ENCODE measurements at places on chromosomes 5 and 9. TPM values are rescaled to one million over a fixed set of nuclear protein-coding genes. Genes with fewer than 3 reads are reported as not detected.

GRCh38 chr5:24909210-24909609 lies 264.4 kb upstream of the CDH10 start:
- H3K4me1 ChIP-seq = no peaks in the 10 kb centered on the region
- H3K4me3 ChIP-seq = no peak overlapping the region
- H3K36me3 ChIP-seq = no peaks in the 10 kb centered on the region
- no peak overlapping the region for H3K27ac ChIP-seq

GRCh38 chr9:132995879-132996278 lies 17.4 kb downstream of the GFI1B start:
- DNase-seq = no peak
- peaks cover 25% of the 10 kb centered on the region for H3K4me1 ChIP-seq
- no peaks in the 10 kb centered on the region for H3K27me3 ChIP-seq
- no peak overlapping the region for H3K27ac ChIP-seq
- H3K4me3 ChIP-seq = no peak overlapping the region
- no peaks in the 10 kb centered on the region for H3K36me3 ChIP-seq

- H3K27ac ChIP-seq = no peak overlapping the region
- peaks cover 30% of the 10 kb centered on the region for H3K4me1 ChIP-seq
- H3K27me3 ChIP-seq = no peaks in the 10 kb centered on the region
- H3K4me3 ChIP-seq = no peak overlapping the region
Observed at GRCh38 chr9:126334721-126335621, 8.3 kb downstream of the MVB12B start.

DNA sequence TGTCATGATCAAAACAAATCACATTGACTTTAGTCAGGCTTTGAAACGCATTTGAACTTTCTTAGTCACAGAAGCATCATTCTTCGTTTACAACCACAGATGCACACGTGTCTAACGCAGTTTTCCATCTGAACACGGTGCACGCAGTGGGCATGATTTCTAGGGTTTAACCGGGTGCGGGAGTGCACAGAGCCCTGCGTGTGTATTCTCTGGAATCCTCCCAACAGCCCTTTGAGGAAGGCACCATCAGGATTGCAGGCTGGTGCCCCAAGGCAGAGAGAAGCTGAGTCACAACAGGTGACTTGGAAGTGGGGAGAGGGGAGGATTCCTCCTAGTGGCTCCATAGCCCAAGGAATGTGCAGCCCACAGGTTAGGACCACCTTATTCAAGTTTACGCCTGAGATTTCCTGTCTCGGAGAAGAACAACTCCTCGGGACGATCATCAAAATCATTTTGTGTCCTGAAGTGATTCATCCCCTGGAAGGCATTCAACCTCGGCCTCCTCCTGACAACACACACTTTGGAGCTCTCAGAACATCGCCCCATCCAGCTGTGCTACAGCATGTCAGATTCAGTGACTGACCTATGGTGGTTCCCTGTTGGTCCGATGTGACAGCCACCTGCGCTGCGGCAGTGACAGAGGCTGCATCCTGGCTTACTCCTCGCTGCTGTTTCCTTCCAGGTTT lies 13.1 kb downstream of the ROPN1L start:
- H3K27ac ChIP-seq = no peak overlapping the region
- H3K4me3 ChIP-seq = no peak overlapping the region
- DNase-seq = no peak
- peaks cover 10% of the 10 kb centered on the region for H3K4me1 ChIP-seq
- no peaks in the 10 kb centered on the region for H3K36me3 ChIP-seq

DNA sequence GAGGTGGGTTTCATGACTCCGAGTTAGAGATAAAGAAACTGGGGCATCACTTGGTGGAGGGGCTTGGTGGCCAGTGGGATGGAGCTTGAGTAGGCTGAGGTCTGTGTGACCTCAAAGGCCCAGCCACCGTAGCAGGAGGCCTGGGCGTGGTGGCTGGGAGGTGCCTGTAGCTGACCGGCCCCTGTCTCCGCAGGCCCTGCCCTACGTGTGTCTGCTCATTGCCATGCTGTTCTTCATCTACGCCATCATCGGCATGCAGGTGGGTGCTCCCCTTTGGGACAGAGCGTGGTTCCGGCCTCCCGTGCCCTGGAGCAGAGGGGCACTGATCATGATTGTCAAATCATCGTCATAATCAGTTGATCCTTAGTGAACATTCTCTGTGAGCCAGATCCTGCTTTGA lies 196.2 kb downstream of the CACNA1B start:
- no peak for DNase-seq
- no peak overlapping the region for H3K4me3 ChIP-seq
- H3K27ac ChIP-seq = no peak overlapping the region
- H3K27me3 ChIP-seq = peaks cover 9% of the 10 kb centered on the region
- H3K4me1 ChIP-seq = no peaks in the 10 kb centered on the region

- DNase-seq = peak; percentile 95
- peaks cover 65% of the 10 kb centered on the region for H3K4me1 ChIP-seq
- peak overlapping the region; percentile 76 for H3K4me3 ChIP-seq
- H3K27me3 ChIP-seq = no peaks in the 10 kb centered on the region
Observed at GRCh38 chr5:159412284-159413046, 82.2 kb upstream of the IL12B start.

DNA sequence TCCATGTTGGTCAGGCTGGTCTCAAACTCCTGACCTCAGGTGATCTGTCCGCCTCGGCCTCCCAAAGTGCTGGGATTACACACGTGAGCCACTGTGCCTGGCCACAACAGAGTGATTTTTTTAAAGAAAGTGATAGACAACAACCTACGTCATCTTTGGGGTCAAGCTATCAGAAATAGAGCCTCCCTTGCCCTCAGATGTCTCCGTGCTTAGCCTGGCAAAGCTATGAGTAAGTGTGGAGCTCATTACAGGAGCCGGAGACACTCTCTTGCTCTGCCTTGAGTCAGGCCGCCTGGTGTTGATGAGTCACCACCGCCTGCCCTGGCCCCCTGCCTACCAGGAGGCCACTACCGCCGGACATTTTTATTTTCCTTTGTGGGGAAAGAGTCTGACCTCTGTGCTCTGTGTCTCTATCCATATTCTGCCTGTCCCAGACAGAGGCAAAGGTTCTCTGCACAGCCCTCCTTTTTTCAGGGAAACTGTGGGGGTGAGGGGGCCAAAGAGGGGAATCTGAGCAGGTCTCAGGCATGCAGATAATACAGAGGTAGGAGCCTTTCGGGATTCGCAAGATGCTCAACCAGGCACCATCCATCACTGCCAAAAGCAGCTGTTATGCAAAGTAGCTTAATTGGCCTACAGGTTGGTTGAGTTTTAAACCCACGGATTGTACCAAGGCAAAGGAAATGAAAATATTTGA lies 123.7 kb upstream of the CPEB4 start:
- H3K27ac ChIP-seq = no peak overlapping the region
- H3K4me1 ChIP-seq = no peaks in the 10 kb centered on the region
- H3K36me3 ChIP-seq = no peaks in the 10 kb centered on the region
- peaks cover 8% of the 10 kb centered on the region for H3K27me3 ChIP-seq

DNA sequence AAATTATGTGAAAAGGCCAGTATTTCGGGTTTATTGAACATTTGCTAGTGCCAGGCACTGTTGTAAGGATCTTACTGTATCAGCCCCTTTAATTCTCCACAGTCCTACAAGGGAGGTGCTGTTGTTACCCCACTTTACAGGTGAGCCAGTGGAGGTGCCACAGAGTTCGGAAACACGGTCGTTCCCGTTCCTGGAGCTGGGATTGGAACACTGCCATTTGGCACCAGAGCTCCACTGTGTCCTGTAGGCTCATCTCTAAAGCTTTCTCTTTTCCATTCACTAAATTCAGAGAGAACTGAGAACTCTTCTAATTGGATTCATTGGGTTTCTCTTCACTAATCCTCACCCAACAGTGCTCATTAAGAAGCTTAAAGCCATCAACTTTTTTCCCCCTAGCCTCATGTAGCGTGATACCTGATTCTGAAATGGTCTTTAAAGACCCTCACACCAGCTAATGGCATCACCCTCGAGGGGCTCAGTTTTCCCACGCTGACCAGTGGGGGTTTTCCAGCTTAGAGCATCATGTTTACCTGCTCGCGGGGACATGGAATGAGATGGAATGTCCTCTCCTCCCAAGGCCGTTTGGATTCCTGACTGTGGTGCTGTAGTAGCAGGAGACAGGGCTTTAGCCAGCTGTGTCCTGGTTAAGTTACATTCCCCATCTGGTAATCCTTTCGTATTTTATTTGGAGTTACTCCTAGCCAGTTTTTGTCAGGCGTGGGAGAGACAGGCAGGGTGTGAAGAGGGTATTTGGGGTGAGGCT lies 5.8 kb downstream of the ERGIC1 start:
- no peak overlapping the region for H3K27ac ChIP-seq
- H3K4me3 ChIP-seq = no peak overlapping the region
- no peak for DNase-seq
- H3K36me3 ChIP-seq = no peaks in the 10 kb centered on the region

DNA sequence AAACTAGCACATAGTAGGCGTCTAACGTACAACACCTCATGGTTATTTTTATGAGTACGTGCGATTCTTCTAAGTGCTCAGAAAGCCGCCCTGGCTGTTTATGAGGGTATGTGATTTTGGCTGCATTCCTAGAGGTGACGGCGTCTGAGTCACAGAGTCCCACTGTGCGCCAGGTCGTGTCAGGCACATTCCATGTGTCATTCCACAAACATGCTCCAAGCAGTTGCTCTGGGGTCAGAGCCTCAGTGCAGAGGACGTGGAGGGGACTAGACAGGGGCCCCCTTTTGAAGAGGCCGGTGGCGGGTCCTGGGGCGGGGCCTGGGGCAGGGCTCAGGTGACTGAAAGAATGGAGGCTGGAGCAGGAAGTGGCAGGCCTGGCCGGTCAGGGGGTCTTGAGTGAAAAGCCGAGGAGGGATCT lies 51.9 kb downstream of the NEK6 start:
- H3K4me1 ChIP-seq = peaks cover 17% of the 10 kb centered on the region
- no peak overlapping the region for H3K4me3 ChIP-seq
- DNase-seq = no peak
- no peaks in the 10 kb centered on the region for H3K36me3 ChIP-seq

- no peak overlapping the region for H3K4me3 ChIP-seq
- H3K36me3 ChIP-seq = no peaks in the 10 kb centered on the region
- H3K4me1 ChIP-seq = no peaks in the 10 kb centered on the region
Observed at GRCh38 chr9:98765256-98765655, 31.1 kb downstream of the ANKS6 start.

- no peak overlapping the region for H3K4me3 ChIP-seq
- DNase-seq = peak; percentile 51
- H3K36me3 ChIP-seq = no peaks in the 10 kb centered on the region
- peaks cover 14% of the 10 kb centered on the region for H3K27me3 ChIP-seq
Observed at GRCh38 chr5:2169850-2170760, 287.4 kb upstream of the IRX4 start.

DNA sequence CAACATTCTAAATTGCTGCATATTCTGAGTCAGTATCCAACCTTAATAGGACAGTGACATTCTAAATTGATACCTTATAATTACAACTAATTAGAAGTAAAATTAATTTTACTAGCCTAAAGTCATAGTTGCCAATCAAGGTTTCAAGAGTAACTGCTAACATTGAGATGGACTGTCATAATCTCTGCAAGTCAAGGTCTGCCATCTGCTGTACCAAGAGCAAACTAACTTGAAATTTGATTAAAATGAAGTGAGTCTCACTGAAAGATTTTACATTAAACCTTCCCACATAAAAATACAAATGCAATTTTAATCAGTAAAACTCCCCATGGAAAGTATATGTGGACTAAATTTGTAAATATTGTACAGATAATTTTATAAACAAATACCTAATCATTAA lies 235.3 kb downstream of the PRDM9 start:
- no peak overlapping the region for H3K4me3 ChIP-seq
- DNase-seq = no peak
- H3K4me1 ChIP-seq = no peaks in the 10 kb centered on the region
- no peaks in the 10 kb centered on the region for H3K36me3 ChIP-seq
- H3K27ac ChIP-seq = no peak overlapping the region
- H3K27me3 ChIP-seq = no peaks in the 10 kb centered on the region

DNA sequence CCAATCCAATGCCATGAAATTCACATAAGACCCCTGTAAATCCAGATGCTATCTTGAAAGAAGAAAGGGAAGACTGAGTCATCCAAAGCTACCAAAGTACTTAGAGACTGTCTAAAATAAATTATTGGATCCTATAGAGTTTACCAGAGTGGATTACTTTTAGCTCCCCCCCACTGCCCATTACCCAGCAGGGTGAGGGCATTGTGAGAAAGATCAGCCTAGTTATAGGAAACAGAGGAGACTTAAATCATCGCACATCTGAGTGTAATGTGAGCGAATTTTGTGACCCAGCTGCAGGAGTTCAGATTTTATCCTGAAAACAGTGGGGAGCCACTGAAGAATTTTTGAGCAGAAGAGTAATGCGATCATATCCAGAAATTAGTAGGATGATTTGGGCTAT lies 1.6 kb upstream of the ENHO start:
- H3K27ac ChIP-seq = no peak overlapping the region
- no peaks in the 10 kb centered on the region for H3K36me3 ChIP-seq
- peaks cover 19% of the 10 kb centered on the region for H3K27me3 ChIP-seq
- DNase-seq = no peak
- no peak overlapping the region for H3K4me3 ChIP-seq

DNA sequence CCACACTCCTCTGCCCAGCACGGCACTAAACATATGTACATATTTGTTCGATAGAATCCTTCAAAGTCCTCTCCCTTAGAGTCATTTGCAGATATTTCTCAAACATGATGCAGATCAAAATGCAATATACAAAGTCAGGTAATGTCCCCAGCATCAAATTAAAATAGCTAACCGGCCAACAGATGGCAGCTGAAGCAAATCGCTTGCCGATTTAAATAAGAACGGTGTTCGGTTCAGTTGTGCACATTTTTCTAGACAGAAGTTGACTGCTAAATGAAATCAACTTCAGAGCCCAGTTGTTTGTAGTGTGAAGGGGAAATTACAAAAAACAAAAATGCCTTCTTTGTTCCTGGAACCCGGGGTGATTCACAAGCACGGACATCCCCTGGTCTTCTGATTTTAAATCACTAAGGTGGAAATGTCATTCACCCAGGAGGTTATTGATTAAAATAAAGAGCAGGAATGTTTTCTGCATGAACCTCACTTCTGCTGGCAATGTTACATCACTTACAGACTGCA lies 219.2 kb downstream of the EBF1 start:
- peaks cover 15% of the 10 kb centered on the region for H3K27me3 ChIP-seq
- H3K36me3 ChIP-seq = no peaks in the 10 kb centered on the region
- H3K4me1 ChIP-seq = peaks cover 11% of the 10 kb centered on the region
- H3K4me3 ChIP-seq = peak overlapping the region; percentile 35
- peak overlapping the region; percentile 5 for H3K27ac ChIP-seq

GRCh38 chr9:99349870-99350269 lies 127.8 kb downstream of the SEC61B start:
- no peaks in the 10 kb centered on the region for H3K4me1 ChIP-seq
- no peak for DNase-seq

DNA sequence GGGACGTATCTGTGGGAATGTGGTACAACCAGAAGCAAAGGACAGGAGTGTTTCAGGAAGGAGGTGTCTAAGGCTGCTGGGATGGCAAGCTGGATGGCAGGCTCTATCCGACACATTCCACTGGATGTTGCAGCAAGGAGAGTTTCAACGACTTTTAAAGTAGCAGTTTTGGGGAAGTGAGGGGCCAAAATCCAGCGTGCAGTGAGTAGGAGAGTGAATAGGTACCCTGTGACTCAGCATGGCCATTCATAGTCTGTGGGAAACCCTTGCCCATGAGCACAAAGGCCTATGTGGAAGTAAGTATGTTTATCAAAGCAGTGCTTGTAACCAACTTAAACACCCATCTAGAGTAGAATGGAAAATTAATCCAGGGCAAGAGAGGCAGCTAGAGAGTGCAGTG lies 664.7 kb downstream of the ACTL7B start:
- H3K27ac ChIP-seq = no peak overlapping the region
- no peaks in the 10 kb centered on the region for H3K27me3 ChIP-seq
- no peak for DNase-seq
- H3K4me1 ChIP-seq = no peaks in the 10 kb centered on the region
- H3K36me3 ChIP-seq = no peaks in the 10 kb centered on the region
- H3K4me3 ChIP-seq = no peak overlapping the region

The ADAMTS6 gene
- total RNA-seq = 1.2 TPM

The GHR gene
- not detected for total RNA-seq

The S1PR3 gene
- total RNA-seq = not detected

The BTNL9 gene
- total RNA-seq = not detected

The CLINT1 gene
- total RNA-seq = 80.9 TPM

The GMCL2 gene
- not detected for total RNA-seq

The ZNF618 gene
- 0.33 TPM for total RNA-seq
